ENCODE measurements at places on chromosomes 13 and 19. TPM values are rescaled to one million over a fixed set of nuclear protein-coding genes. Genes with fewer than 3 reads are reported as not detected.

DNA sequence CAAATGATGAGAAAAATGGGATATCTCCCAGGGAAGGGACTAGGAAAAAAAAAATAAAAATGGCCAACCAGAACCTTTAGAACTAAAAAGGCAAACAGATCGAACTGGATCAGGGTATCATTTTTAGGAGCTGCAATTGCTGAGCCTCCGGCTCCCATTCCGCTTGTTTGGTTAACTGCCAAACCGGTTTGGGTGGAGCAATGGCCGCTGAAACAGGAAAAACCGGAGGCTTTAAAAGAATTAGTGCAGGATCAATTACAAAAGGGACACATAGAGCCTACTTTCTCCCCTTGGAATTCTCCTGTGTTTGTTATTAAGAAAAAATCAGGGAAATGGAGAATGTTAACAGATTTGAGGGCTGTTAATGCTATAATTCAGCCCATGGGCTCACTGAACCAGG, 12.7 kb upstream of the ZNF443 start:
- no peak for DNase-seq

RASGRP4 gene
- total RNA-seq: 1.2 TPM

- peak; percentile 66 for DNase-seq
Observed at GRCh38 chr19:41872775-41873647, 4.1 kb upstream of the CD79A start.

DNA sequence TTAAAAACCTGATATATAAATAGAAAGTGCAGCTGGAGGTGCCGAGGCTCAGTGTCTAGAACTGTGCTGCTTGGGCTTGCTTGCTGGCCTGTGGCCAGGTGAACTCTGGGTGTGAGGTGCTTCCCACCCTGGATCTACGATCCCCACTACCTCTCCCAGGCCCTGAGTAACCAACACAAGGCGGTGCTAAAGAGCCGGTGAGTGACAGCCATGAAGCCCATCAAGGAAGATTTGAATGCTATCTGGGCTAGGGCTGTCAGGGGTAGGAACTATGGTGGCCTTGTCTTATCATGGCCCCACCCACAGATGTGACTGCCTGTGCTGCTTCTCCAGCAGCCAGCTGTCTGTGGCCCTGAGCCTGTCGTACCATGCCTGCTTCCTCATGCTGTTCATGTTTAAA, 25.6 kb upstream of the ZNF91 start:
- DNase-seq: no peak

DNA sequence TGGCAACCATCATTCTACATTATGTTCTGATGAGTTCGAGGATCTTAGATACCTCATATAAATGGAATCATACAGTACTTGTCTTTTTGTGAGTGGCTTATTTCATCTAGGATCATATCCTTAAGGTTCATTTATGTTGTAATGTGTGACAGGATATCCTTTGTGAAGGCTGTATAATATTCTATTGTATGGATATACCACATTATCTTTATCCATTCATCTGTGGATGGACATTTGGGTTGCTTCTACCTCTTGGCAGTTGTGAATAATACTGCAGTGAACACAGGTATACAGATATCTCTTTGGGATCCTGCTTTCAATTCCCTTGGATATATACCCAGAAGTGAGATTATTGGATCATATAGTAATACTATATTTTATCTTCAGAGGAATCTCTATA, 33.2 kb upstream of the RFC3 start:
- no peak for DNase-seq

DNA sequence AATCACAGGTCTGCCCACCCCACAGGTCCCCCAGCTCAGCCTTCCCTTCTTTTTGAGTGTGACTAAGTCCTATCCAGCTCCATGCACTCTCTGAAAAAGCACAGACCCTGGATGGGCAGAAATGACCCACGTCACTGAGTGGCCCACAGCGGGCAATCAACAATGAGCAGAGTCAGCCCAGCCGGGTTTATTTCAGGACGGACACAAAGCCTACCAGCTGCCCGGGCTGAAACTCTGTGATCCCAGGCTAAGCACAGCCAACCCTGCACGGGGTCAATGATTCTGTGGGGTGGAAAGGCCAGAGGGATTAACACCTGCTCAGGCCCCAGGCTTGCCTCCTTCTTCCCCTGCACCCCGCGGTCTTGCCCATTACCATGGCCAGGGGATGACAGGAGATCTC, 8.4 kb downstream of the NAPA start:
- no peak for DNase-seq

- DNase-seq: no peak
Observed at GRCh38 chr13:27177852-27178251, 6.2 kb upstream of the USP12 start.

MBD3L3 gene
- total RNA-seq: not detected

DNA sequence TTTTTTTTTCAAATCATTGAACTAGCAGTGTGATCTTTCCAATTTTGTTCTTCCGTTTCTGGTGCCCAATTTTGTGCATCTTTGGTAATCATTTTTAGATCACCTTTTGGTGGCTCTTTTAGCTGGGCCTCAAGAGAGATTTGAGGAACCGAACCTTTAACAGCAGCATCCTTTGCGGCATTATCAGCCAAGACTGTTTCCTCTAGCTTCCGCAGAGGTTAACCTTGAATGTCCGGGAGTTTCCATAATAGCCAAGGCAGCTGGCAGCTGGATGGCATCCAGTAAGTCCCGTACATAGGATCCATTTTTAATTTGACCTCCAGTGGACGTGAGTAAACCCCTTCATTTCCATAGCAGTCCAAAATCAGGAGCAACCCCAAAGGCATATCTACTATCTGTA, 9.6 kb downstream of the IRGC start:
- DNase-seq: no peak

- no peak for DNase-seq
Observed at GRCh38 chr13:101308247-101309013, 107.9 kb downstream of the NALCN start.

ZNF155 gene
- 2.4 TPM for total RNA-seq

GRCh38 chr19:10069046-10069445, 17.1 kb upstream of the SHFL start:
- DNase-seq: no peak

WDFY2 gene
- total RNA-seq: 6.7 TPM

GRCh38 chr13:75792526-75793187, 156.5 kb downstream of the LMO7 start:
- no peak for DNase-seq

- DNase-seq: no peak
Observed at GRCh38 chr13:49213539-49213938, 6.6 kb upstream of the MLNR start.

ATXN8OS gene
- not detected for total RNA-seq

KLHL1 gene
- not detected for total RNA-seq

DNA sequence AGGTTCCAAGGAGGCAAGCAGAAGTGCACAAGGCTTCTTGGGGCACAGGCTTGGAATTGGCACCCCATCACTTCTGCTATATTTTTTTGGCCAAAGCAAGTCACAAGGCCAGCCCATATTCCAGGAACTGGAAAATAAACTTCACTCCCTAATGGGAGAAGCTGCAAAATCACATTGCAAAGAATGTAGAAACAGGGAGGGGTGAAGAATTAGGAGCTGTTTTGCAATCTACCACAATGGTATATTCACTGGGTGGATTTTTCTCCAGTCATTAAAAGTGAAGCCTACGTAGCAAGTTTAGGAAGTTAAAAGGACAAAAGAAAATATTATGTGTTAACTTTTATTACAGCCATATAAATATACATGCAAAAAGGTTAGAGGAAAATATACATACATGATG, 464.8 kb downstream of the COG6 start:
- no peak for DNase-seq

DNA sequence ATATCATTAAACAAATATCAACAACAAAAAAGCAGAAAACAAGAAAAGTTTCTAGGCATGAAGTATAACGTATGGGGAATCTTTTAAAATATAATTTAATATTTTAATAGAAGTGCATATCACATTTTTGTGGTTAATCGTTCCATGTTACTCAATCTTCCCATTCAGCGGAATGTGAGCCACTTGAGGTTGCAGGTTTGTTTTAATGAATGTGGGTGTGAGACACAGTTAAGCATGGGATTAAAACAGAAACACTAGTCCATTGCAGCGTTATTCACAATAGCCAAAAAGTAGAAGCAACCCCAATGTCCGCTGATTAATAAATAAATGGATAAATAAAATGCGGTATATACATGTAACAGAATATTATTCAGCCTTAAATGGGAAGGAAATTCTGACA, 146.0 kb downstream of the NDFIP2 start:
- DNase-seq: no peak

- no peak for DNase-seq
Observed at GRCh38 chr13:36248700-36249099, 34.3 kb upstream of the SOHLH2 start.

CD22 gene
- total RNA-seq: 5.2 TPM

LGI4 gene
- total RNA-seq: not detected

ADGRE1 gene
- 3.1 TPM for total RNA-seq

DNA sequence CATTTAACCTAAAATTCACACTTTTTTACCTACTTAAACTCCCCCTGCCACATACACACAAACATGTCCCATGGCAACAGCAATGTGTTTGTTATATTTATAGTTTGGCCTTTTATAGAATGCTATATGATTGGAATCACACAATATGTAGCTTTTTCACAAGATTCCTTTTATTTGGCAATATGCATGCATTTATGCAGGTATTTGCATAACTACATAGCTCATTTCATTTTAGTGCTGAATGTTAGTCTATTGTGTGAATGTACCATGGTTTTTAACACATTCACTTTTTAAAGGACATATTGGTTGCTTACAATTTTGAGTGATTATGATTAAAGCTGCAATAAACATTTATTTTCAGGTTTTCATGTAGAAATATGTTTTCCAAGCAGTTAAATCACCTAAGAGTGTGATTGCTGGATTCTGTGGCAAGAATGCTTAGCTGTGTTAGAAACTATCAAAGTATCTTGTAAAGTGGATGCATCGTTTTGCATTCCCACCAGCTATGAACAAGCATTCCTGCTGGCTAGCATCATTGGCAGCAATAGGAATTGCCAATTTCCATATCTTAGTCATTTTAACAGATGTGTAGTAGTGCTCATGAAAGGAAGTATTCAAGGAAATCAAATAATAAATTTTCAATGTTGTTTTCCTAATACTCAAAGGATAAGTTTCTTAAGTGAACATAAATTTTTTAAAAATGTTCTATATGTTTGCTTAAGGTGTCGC, 557.0 kb downstream of the SLITRK1 start:
- no peak for DNase-seq

- DNase-seq: no peak
Observed at GRCh38 chr13:41722684-41723535, 238.0 kb downstream of the VWA8 start.

GRCh38 chr13:36445278-36445677, 13.0 kb downstream of the CCNA1 start:
- no peak for DNase-seq

DNA sequence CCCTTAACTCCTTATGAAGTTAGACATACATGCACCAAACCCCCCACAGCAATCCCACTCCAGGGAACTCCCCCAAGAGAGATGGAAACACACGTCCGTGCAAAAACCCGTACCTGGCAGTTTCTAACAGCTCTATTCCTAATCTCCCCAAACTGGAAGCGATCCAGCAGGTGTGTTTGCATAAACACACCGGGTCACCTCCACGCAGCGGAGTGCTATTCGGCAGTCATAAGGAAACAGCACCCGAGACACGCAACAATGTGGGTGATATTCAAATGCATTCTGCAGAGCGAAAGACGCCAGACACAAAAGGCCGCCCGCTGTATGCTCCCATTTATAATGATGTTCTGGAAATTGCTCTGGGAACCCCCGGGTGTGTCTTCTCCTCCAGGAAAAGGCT, 6.8 kb upstream of the ZNRF4 start:
- DNase-seq: no peak

GRCh38 chr19:13187419-13187818, 37.2 kb downstream of the IER2 start:
- no peak for DNase-seq

GRCh38 chr13:36405151-36405550, 27.1 kb upstream of the CCNA1 start:
- DNase-seq: no peak

FAM32A gene
- total RNA-seq: 56.4 TPM

- no peak for DNase-seq
Observed at GRCh38 chr13:32745509-32745908, 159.3 kb downstream of the PDS5B start.

DNA sequence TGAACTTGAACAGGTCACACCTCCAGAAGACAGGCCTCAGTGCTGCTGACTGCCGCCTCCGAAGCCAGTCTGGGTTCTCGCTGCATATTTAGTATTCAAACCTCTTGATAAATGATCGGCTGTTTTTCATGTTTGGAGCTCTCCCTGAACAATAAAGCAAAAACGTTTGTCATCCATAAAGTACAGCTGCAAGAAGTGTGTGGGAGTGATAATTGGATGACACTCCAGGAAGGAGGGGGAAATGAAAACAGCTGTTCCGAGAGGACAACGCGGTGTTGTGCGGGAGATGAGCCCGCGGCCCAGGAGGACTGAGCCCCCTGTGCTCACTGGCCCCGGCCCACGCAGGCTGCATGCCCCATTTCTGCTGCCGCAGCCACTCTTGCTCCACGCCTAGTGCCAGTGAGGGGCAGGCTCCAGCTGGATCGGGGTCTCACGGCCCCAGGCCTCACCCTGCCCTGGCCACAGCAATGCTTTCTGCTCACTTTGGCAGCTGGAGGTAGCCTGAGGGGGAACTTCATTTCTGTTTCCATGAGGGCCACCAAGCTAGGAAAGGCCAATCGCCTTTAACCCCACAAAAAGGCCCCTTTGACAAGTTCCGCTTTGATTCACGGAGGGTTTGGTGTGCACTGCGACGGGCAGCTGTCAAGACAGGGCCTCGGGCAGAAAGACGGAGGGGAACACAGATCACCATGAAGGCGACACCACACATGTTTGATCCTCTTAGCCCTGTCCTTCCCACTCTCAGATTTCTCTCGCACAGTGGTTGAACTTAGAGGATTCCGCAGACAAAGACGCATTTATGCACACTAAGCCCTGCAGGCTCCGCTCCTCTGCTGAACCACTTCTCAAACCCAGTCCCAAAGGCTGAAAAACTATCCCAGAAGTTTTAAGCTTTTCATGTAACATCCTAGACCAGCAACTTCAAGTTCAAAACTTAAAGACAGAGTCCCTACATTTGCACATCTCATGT, 537.6 kb downstream of the EFNB2 start:
- no peak for DNase-seq

GRCh38 chr13:113186061-113186900, 22.2 kb downstream of the PCID2 start:
- no peak for DNase-seq

DZIP1 gene
- 0.16 TPM for total RNA-seq
